ENCODE measurements at places on chromosomes 1 and 21.

- DNase-seq, result no peak
Observed at GRCh38 chr1:3290915-3291314, 163.6 kb upstream of the ARHGEF16 start.

DNA sequence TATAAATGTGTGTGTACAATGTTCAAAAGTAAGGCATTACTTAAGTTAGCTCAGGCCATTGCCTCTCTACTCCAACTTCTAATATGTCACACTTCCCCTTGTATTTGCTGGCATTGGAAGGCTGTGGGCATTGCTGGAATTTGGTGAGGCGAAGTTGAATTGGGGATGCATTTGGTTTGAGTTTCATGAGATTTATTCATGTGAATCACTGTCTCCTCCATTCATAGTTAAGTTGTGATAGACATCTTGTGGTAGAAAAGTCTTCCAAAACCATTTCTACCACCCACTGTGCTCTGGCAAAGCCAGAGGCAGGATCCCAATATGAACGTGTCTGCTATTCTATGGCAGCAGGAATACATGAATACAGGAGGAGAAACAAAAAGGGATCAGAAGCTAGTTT lies 397.8 kb upstream of the USP24 start:
- DNase-seq, result no peak

- DNase-seq, result no peak
Observed at GRCh38 chr1:3786468-3787348, 9.6 kb downstream of the LRRC47 start.

GRCh38 chr1:205310976-205311704 lies 10.4 kb downstream of the NUAK2 start:
- DNase-seq, result no peak

DNA sequence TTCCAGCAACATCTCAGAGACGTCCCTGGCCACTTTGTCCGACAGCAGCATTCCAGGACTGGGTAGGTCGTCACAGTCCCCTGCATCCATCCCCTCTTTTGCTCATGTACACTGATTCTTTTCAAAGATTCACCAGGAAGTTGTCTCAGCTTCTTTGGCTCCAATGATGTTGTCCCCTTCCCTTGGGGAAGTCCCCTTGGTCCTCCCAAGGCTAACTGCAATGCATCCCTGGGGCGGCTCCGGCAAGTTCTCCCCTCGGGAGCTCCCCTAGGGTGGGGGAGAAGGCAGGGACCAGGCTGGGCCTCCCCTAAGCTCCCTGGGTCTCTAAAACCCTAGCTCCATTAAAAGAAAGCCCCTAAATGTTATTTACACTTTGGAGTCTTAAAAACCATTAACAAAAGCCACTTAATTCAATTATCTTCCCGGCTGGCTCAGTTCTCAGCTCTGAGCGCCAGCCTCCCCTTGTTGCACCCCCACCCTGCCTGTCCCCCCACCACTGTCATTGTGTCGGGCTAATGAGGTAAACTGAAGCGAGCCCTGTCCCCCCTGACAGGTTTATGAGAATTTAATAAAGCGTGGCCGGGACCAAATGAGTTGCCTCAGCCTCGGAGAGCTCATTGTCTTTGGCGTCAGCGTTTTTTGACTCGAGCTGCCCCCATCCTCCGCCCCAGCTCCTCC lies 25.3 kb downstream of the KNCN start:
- no peak for DNase-seq

DNA sequence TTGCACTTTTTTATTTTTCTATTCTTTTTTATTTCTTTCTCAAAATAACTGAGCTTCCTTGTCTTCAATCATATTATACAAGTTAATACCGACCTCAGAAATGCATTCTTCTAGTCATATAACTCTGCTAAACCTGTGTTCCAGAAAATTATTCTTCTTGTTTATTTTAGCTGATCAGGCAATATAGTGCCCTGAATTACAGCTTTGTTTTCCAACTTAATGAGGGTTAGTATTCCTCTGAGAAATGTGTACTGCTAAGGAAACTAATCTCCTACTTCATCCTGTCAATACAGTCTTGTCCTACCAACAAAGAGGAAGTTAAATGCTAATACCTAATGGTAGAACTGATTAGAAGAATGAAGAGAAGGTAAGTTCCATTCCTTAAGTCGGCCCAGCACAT lies 13.0 kb downstream of the BRINP3 start:
- no peak for DNase-seq

GRCh38 chr1:236515443-236515958 lies 8.3 kb upstream of the LGALS8 start:
- no peak for DNase-seq

GRCh38 chr1:178704833-178705232 lies 20.2 kb upstream of the RALGPS2 start:
- DNase-seq, result no peak

- no peak for DNase-seq
Observed at GRCh38 chr1:10143961-10144485, 66.3 kb upstream of the KIF1B start.

DNA sequence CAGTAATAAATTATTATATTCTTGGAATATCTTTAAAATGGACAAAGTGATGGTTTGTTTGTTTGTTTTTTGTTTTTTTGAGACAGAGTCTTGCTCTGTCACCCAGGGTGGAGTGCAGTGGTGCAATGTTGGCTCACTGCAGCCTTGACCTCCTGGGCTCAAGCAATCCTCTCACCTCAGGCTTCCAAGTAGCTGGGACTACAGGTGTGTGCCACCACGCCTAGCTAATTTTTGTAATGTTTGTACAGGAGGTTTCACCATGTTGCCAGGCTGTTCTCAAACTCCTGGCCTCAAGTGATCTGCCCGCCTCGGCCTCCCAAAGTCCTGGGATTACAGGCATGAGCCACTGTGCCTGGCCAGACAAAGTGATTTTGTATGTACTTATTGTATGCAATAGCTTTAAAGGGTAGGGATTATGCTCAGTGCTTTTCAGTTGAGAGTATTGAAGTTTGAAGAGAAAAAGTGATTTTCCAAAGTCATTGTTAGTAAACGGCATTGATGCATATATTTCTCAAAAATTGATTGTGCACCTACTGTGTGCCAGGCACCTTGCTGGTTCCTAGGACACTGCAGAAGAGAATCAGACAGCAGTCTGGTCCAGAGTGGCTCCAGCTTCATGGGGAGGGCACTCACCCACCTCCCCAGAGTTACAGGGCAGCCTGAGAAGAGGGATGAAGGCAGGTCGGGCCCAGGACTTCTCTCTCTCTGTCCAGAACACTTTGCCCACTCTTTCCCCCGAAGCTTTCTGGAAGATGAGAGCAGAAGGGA lies 34.2 kb upstream of the TTC22 start:
- DNase-seq, result no peak

DNA sequence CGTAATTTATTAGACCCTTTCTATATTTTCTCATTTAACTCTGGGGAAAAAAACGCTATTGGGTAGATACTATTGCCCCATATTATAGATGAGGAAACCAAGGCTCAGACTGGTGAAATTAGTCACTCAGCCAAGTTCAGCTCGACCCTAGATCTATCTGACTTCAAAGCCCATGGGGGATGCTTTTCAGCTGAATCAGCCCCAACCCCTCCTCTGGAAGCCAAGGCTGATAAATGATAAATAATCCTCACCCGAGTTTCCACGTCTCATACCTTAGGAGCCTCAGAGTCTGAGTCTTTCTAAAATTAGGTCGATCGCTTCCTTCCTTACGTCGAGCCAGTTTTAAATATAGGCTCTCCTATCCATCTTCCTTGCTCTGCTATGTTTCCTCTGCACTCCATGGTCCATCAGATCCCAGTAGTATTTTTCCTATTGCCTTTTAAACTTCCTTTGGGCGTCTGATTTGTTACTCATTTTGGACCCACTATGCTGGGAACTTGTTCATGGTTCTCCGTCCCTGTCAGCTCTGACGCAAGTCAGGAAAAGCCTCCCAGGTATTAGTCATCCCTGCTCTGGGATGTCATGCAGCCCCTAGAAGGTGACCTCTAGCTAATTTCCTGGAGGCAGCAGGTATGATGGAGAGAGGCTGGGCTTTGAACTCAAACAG lies 122.8 kb downstream of the PLPP3 start:
- no peak for DNase-seq

DNA sequence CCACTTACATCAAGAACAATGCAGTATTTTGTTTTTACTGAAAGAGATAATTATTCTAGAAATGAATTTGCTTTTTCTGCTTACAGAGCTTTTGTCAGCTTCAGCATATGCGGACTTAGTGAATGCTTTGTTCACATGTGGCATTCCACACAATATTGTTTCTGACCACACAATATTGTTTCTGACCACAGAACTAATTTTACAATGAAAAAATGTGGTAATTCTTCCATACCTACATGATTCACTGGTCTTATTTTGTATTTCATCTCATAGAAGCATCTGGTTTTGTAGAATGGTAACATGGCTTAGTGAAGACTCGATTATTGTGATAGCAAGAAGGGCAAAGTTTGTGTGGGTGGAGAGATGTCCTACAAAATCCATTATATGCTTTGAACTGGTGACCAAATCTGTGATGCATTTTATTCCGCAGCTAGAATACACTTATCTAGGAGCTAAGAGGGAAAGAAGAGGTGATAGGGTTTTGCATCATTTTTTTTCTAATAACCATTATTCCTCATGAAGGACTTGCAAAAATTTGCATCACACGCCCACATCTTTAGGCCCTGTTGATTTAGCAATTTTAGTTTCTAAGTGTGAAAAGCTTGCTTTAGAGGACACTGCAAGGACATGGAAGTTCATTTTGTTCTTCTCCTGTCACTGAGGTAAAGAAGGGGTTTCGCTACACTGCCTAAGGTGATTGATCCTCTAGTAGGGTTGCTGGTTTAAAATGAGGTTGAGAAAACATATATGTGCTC lies 75.3 kb downstream of the HLX start:
- DNase-seq, result no peak

DNA sequence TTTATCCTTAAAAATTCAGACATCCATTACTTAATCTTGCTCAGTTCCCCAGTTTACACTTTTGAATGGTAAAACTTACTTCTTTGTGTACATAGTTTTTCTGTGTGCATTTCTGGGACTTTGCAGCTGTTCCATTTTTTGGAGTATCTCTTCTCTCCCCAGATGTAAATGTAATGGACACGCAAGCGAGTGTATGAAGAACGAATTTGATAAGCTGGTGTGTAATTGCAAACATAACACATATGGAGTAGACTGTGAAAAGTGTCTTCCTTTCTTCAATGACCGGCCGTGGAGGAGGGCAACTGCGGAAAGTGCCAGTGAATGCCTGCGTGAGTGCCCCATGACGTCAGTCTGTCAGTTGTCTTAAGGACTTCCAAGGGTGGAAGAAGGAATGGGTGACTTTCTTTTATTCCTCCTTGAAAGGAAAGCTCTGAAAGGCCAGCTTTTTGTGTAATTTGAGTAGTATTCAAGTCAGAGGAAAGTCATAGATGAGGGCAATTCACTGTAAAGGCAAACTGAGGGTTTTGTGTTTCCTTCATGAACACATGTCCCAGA lies 75.7 kb upstream of the LAMC2 start:
- DNase-seq, result no peak

DNA sequence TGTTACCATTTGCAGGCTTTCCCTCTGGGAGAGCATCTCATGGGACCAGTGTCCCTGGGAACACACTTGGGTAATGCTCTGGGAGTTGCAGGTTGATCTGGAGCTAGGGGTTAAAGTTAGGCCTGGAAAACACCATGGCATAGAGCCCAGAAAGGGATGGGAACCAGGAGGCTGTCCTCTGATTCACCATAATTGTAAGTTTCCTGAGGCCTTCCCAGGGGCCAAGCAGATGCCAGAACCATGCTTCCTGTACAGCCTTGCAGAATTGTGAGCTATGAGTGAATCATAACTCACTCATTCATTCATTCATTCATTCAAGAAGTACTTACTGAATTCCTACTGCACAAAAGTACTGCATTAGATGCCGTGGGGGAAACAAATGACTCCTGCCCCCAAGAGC lies 50.0 kb downstream of the LACTBL1 start:
- DNase-seq, result no peak

GRCh38 chr1:39926820-39927219 lies 25.1 kb upstream of the MYCL start:
- no peak for DNase-seq

- DNase-seq, result no peak
Observed at GRCh38 chr1:21961337-21961736, 15.5 kb upstream of the CELA3B start.

- DNase-seq, result no peak
Observed at GRCh38 chr1:40391688-40392145, 18.2 kb downstream of the SMAP2 start.

GRCh38 chr1:153394391-153394790 lies 3.5 kb upstream of the S100A8 start:
- DNase-seq, result no peak

GRCh38 chr1:234933475-234933874 lies 195.2 kb downstream of the TOMM20 start:
- peak; percentile 27 for DNase-seq

DNA sequence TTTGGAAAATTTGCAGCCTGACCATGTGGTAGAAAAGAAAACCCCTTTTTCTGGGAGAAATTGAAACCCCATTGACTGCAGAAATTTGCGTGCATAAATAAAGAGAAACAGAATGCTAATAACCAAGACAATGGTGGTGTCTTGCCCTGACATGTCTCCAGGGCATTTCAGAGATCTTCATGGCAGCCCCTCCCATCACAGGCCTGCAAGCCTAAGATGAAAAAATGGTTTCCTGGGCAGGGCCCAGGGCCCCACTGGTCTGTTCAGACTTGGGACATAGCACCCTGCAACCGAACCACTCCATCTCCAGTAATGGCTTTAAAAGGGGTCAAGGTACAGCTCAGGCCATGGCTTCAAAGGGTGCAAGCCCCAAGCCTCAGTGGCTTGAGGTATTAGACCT lies 71.6 kb upstream of the SGIP1 start:
- DNase-seq, result no peak

DNA sequence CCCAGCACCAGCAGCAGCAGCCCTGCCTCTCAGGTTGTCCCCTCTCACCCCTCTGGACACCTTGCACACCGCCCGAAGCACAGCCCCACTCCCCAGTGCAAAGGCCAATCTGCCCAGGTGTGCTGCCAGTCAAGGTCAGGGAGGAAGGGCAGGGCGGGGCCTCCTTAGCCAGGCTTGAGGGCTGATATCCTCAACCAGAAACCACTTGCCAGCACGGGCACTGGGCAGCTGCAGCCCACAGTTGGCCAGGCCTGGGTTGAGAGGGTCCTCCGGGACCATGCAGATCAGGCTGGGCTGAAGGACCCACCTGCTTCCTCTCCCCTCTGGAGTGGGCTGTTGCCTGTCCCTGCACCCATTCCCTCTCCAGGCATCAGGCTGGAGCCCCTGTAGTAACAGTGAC lies 588.3 kb downstream of the NPHP4 start:
- no peak for DNase-seq

DNA sequence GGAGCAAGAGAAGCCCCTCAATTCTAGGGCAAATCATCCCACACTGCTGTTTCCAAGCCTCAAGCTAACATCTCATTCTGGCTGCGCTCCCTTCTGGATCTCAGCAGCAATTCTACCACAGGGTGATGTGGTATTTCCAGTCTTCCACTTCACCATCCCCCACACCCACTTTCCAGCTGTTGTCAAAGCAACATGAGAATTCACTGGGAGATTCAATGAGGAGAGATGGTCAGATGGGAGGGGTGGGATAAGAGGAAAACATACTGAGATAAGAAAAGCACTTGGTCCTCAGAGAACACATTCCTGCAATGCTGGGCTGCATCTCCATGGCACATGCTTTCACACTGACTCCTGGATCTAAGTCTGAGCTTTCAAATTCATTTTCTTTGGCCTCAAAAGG lies 47.3 kb upstream of the LRRC52 start:
- DNase-seq, result no peak
